HFFc6 (cell line): ENCODE measurements at places on chromosomes 6 and 20.

- H3K27me3 ChIP-seq, result peaks cover 43% of the 10 kb centered on the region
- H3K4me3 ChIP-seq, result no peak overlapping the region
- no peak for DNase-seq
- H3K36me3 ChIP-seq, result no peaks in the 10 kb centered on the region
Observed at GRCh38 chr6:159036673-159037072, 8.1 kb downstream of the TAGAP start.

DNA sequence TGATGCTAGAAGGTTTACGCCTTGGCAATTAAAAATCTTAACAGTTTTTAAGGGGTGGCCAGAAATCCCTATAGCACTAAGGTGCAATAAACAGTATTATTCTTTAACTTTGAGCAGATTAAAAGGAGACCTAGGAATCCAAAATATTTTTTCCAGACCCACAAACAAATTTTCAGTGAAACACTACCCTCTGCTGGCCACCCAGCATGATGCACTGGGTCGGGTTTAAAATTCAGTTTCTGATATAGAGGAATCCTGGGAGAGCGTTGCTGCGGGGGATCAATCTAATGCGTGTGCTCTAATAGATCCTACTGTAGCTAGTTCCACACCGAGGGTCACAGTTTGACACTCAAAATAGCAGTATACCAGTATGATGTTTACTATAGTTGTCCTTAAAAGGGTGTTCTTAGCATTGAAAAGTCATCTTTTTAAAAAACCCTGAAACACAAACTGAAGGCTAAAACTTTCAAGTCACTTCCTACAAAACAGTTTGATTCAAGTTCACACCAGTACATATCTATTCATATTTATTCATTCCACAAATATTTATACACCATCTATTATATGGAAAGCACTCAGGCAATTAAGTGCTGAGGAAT is 10.2 kb downstream of the UBE3D start:
- peak; percentile 40 for DNase-seq
- no peak overlapping the region for H3K27ac ChIP-seq
- no peaks in the 10 kb centered on the region; the same call in 1 of the 2 replicates for H3K27me3 ChIP-seq
- H3K4me1 ChIP-seq, result peaks cover 6% of the 10 kb centered on the region
- H3K4me3 ChIP-seq, result no peak overlapping the region

DNA sequence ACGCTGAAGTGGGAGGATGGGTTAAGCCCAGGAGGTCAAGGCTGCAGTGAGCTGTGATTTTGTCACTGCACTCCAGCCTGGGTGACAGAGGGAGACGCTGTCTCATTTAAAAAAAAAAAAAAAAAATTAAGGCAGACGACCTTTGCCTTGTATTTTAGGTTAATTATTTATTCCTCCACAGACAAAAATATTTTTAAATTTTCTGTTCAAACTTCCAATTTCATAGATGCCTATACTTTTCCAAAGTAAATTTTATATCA is 6.3 kb upstream of the SMIM28 start:
- no peak for DNase-seq
- H3K27me3 ChIP-seq, result peaks cover 3% of the 10 kb centered on the region
- no peak overlapping the region for H3K4me3 ChIP-seq
- H3K36me3 ChIP-seq, result no peaks in the 10 kb centered on the region

- H3K4me3 ChIP-seq, result no peak overlapping the region
- peak; percentile 93 for DNase-seq
Observed at GRCh38 chr6:105675715-105676397, 273.0 kb upstream of the PREP start.

DNA sequence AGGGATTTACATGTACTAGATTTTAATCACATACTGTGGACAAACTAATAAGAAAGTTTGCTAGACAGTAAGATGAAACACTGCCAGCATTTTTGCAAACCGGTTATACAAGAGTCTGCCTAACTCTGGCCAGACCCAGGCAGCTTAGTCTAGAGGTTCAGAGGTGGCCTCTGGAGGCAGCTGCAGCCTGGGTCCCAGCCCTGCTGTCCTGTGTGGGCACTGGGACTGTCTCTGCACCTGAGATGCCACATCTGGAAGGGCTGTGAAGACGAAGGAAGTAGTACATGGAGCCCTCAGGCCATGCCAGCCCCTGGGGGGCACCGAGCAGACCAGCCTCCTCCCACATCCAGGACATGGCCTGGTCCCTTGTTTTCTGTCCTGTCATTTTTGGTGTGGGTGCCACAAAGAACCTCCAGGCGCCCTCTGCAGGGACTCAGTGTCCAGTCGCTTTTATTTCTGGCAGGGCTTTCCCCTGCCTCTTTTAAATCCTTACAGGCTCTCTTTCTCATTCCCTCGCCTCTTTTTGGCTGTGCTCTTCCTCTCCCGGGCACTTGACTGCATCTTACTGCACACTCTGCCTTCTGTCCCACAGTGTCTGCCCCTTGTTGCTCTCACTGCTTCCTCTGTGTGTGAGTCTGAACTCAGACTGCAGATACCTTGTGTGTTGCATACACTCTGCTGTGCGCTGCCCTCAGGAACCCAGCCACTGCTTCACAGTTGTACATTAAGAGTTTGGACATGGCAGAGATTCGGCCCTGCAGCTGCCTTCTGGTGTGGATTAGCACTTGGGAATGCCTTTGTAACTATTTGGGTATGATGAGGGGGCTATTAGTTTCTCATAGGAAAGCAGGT is 216.7 kb downstream of the ZDHHC14 start:
- H3K27me3 ChIP-seq, result no peaks in the 10 kb centered on the region
- H3K27ac ChIP-seq, result no peak overlapping the region

GRCh38 chr6:210778-211374 is 81.4 kb upstream of the DUSP22 start:
- H3K4me3 ChIP-seq, result no peak overlapping the region
- peaks cover 9% of the 10 kb centered on the region for H3K4me1 ChIP-seq
- 0 out of 2 replicates have a peak, but pooled peaks cover 4% of the 10 kb centered on the region for H3K36me3 ChIP-seq

GRCh38 chr6:106535012-106535411 is 94.3 kb downstream of the RTN4IP1 start:
- H3K4me3 ChIP-seq, result no peak overlapping the region
- H3K27ac ChIP-seq, result no peak overlapping the region
- H3K27me3 ChIP-seq, result no peaks in the 10 kb centered on the region
- peaks cover 28% of the 10 kb centered on the region for H3K36me3 ChIP-seq
- no peak for DNase-seq

DNA sequence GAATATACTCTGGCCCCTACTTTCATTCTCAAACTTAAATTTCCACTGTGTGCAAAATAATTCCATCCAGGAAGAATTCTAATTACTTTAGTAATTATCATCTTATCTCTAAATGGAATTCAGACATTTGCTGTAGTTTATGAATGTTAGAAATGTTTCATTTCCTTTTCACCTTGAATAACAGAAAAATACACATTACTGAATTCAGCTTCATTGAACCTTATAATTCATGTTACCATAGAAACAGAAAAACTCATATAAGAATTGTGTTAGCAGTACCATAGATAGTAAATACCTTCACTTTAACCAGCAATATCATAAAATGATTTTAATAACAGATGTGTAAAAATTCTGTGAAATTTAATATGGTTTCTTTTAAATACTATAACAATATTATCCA is 514.9 kb downstream of the CDKAL1 start:
- H3K4me3 ChIP-seq, result no peak overlapping the region
- DNase-seq, result no peak
- no peaks in the 10 kb centered on the region for H3K36me3 ChIP-seq

- no peak overlapping the region for H3K4me3 ChIP-seq
Observed at GRCh38 chr20:63132715-63133471, 83.0 kb downstream of the YTHDF1 start.

DNA sequence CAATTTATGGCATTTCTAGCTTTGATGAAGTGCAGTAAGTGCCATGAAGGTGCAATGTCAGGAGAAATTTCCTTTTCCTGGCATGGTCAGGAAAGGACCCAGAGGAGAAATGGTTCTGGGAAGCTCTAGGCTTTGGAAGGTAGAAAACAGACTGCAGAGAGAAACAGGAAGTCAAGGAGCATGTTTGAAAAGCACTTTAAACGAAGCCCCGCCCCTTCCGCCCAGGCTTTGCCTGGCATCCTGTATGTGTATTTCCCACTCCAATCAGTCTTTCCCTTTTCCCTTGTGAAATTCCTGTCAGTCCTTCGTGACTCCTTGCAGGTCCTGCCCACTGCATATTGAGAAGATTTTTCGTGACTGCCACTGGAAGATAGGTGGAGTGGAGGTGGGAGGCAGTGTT is 320.9 kb upstream of the SASH1 start:
- H3K36me3 ChIP-seq, result no peaks in the 10 kb centered on the region
- no peaks in the 10 kb centered on the region for H3K4me1 ChIP-seq
- no peak overlapping the region for H3K27ac ChIP-seq
- DNase-seq, result no peak

DNA sequence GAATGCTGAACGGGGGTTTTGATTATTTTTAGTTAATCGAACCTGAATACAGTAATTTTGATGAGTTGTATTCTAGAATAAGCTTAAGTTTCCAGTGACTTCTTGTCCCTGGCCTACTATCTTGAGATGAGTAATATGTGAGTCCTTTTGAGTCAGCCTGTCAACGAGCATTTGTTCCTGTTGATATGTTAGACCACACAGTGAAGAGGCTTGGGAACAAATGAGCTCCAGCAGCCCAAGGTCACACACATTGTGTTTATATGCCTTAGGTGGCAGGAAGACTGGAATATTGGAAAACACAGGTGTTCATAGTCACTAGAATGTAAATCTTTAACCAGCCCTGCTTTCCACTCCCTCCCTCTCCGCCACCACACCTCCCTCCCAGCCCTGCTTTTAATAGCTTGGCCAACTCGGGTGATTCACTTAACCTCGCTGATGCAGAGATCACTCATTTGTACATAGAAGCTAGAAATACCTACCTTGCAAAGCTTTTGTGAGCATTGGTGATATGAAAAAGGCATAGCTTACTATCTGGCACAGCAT is 9.1 kb downstream of the SMPDL3A start:
- H3K4me1 ChIP-seq, result peaks cover 54% of the 10 kb centered on the region
- no peaks in the 10 kb centered on the region for H3K36me3 ChIP-seq
- H3K27me3 ChIP-seq, result no peaks in the 10 kb centered on the region
- peak overlapping the region; percentile 56 for H3K27ac ChIP-seq
- peak overlapping the region; percentile 45 for H3K4me3 ChIP-seq

GRCh38 chr6:17281497-17282481 is 628 bp downstream of the RBM24 start:
- H3K36me3 ChIP-seq, result peaks cover 42% of the 10 kb centered on the region
- peak overlapping the region; percentile 98 for H3K4me3 ChIP-seq
- peak overlapping the region; percentile 95 for H3K27ac ChIP-seq
- no peak for DNase-seq
- H3K4me1 ChIP-seq, result peaks cover 76% of the 10 kb centered on the region

DNA sequence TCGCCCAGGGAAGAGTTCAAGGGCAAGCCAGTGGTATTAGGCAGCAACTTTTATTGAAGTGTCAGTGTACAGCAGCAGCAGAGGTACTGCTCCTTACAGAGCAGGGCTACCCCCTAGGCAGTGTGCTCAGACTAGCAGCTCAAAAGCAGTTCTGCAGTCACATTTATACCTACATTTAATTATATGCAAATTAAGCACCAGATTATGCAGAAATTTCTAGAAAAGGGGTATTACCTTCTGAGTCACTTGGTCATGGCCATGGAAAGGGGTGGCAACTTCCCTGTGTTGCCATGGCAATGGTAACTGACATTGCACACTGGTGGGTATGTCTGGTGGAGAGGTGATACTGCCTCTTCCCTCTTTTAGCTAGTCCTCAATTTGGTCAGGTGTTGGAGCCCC is 2.1 kb upstream of the ZKSCAN4 start:
- H3K27me3 ChIP-seq, result no peaks in the 10 kb centered on the region
- peaks cover 5% of the 10 kb centered on the region; the same call in 1 of the 2 replicates for H3K36me3 ChIP-seq
- H3K4me3 ChIP-seq, result no peak overlapping the region
- peaks cover 25% of the 10 kb centered on the region for H3K4me1 ChIP-seq
- no peak overlapping the region for H3K27ac ChIP-seq

GRCh38 chr20:42530855-42531448 is 658.8 kb downstream of the PTPRT start:
- no peak for DNase-seq
- no peaks in the 10 kb centered on the region for H3K36me3 ChIP-seq
- H3K27me3 ChIP-seq, result peaks cover 2% of the 10 kb centered on the region
- H3K4me1 ChIP-seq, result no peaks in the 10 kb centered on the region

DNA sequence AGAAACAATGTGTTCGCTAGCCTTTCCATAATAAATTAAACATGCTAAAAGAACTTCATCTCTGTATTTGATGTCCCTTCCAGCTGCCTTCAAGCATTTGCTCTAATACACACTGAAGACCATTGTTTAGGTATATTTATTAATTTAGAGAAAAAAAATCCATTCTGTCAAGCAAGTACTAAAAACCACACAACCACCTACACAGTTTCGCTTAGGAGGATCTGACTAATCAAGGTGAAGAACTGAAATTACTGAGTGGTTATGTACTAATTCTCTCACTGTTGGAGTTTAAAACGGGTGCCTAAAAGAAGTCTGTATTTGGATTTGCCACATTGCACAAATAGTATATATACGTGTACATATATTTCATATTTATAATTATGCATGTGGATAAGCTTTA is 58.9 kb downstream of the GMDS start:
- no peak overlapping the region for H3K27ac ChIP-seq
- H3K36me3 ChIP-seq, result no peaks in the 10 kb centered on the region
- DNase-seq, result no peak
- H3K4me3 ChIP-seq, result no peak overlapping the region

DNA sequence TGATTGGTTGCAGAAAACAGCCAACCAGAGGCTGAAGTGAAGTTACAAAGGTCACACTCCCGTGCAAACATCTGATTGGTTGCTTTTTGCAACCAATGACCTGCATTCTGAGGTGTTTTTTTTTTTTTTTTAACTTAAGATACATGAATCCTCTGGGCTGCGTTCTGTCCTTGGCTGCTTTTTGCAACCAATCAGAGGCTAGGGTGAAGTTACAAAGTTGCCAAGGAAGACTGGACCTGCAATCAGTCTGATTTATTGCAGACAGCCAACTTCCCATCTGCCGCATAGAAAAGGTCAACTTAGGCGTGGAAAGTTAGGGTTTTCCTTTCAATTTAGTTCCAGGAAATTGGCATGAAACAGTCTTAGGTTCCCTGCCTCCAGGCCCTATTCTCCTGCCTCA is 292.9 kb downstream of the PLCB1 start:
- H3K4me3 ChIP-seq, result no peak overlapping the region
- no peaks in the 10 kb centered on the region; the same call in 1 of the 2 replicates for H3K27me3 ChIP-seq
- no peaks in the 10 kb centered on the region for H3K36me3 ChIP-seq
- peaks cover 55% of the 10 kb centered on the region for H3K4me1 ChIP-seq

GRCh38 chr6:168163096-168163731 is 84.2 kb upstream of the FRMD1 start:
- no peak overlapping the region for H3K27ac ChIP-seq
- H3K4me1 ChIP-seq, result peaks cover 5% of the 10 kb centered on the region
- peak; percentile 13 for DNase-seq
